ENCODE measurements at places on chromosomes 6 and 20. TPM values are rescaled to one million over a fixed set of nuclear protein-coding genes. Genes with fewer than 3 reads are reported as not detected.

The BEND6 gene
- total RNA-seq, result not detected

The MCHR2 gene
- total RNA-seq, result not detected

The DLL1 gene
- total RNA-seq, result not detected

The SPTLC3 gene
- 0.22 TPM for total RNA-seq

The KIF25 gene
- total RNA-seq, result not detected

The KCNK16 gene
- not detected for total RNA-seq
